ENCODE measurements at places on chromosomes 12 and 14.

DNA sequence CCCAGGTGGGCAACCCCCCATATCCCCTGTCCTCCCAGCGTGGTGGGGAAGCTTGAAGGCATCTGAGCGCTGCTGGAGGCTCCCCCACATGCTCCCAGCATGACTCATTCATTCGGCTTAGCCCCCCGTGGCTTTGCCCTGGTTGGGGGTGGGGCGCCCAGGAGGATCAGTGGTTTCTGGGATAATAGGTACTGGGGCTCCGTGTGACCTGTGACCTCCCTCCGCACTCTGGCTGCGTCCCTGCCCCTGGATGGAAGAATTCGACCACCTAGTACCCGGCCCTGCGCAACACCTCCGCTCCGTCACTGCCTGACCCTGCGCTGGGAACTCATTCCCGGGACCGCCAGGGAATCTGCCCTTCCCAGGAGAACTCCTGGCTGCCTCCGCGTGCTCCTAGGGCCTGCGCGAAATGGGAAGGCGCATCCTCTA lies 120.1 kb downstream of the AACS start:
- DNase-seq: no peak

- no peak for DNase-seq
Observed at GRCh38 chr12:93569656-93570551, 2.6 kb upstream of the SOCS2 start.

GRCh38 chr14:37778135-37778943 lies 182.9 kb downstream of the TTC6 start:
- DNase-seq: no peak

- DNase-seq: no peak
Observed at GRCh38 chr12:100899301-100899700, 104.7 kb downstream of the ANO4 start.

- DNase-seq: no peak
Observed at GRCh38 chr12:121495746-121496145, 85.1 kb downstream of the KDM2B start.

DNA sequence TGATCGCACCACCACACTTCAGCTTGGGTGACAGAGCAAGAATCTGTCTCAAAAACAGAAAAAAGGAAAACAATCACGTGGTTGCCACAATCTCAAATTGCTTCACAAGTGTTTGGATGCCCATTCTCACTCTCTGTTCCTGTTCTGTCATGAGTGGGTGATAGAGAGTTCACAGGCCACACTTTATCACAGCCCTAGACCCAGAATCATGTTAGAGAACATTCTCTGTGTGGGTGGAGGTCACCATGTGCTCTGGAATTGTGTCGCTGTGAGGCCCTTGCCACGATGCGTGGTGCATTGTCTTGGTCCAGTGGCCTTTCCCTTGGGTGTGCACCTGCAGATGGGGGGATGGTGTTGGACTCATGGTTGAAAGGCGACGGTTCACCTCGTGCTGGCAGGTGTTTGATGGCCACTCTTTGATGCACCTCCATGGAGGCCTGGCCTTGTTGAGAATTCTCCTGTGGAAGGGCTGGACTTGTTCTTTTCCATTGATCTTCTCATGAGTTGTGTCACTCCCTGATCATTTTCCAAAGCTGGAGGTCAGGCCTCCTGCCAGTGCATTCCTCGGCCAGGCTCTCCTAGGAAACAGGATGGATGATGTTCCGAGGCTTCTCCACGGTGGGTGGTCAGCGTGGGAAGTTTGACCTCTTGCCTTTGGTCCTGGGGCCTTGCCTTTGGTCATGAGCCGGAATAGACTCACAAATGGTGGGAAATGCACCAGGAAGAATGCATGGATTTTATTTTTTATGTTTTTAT lies 91.9 kb downstream of the SLC24A4 start:
- no peak for DNase-seq

DNA sequence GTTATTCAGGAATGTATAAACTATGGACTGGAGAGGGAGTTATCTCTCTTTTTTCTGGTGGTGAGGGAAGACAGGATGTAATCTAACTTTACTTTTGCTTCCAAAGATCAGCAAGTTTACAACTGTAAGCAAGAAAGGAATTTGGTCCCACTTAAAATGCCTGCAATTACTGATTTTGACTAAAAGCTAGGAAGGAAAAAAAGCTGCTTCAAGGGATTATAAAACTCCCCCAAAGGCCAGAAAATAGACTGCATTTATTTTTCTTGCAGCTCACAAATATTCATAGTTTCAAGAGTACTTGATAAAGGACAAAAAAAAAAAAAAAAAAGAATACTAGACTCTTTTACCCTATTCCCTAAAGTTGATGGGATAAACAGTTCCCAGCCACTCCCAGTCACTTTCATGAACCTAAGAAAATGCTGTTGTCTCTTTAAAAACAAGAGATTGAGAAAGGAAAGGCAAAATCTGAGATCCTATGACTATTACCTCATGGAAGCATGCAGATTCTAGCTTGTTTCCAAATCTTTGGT lies 128.7 kb upstream of the BMP4 start:
- no peak for DNase-seq

DNA sequence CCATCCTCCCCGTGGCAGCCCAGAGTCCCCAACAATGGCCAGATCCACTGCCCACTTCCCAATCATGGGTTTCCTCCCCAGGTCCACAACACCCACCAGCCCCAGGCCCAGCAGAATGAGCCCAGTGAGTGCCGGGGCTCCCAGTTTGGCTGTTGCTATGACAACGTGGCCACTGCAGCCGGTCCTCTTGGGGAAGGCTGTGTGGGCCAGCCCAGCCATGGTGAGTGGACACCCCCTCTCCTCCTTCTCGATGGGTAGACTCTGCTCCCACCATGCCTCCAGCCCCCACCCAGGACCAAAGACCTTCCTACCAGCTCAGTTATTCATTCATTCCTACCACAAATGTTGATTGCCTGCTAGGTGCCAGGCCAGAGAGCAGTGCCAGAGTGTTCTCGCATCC lies 23.8 kb downstream of the PAPLN start:
- no peak for DNase-seq
